ENCODE measurements at places on chromosomes 3 and 15. TPM values are rescaled to one million over a fixed set of nuclear protein-coding genes. Genes with fewer than 3 reads are reported as not detected.
A peak's percentile ranks its signal among the peaks of the same experiment; 100 is the strongest.

DNA sequence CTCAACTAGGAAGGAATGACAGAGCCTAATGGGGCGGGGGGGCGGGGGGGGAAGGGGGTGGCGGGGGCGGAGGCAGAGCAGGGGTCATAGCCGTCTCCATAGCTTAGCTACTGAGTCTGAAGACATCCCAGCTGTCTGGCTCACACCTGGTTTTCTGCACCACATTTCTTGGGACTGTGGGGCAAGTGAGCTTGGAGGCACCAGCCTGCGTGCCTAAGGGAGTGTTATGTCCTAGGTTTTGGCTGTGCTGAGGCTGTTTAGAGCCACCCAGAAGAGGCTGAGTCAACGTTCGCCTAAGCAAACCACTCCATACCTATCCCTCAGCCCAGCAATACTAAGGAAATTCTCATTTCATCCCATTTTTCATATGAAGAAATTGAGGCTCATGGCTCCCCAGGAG is 1.4 kb downstream of the IL17RD start:
- H3K4me3 ChIP-seq, result peak overlapping the region; percentile 90
- peaks cover 21% of the 10 kb centered on the region for H3K4me1 ChIP-seq

- H3K4me3 ChIP-seq, result no peak overlapping the region
- no peak for DNase-seq
- H3K36me3 ChIP-seq, result no peaks in the 10 kb centered on the region
- H3K4me1 ChIP-seq, result no peaks in the 10 kb centered on the region
- H3K27me3 ChIP-seq, result no peaks in the 10 kb centered on the region
Observed at GRCh38 chr3:128297401-128298138, 144.3 kb downstream of the EEFSEC start.

- H3K4me1 ChIP-seq, result no peaks in the 10 kb centered on the region
- no peak overlapping the region for H3K27ac ChIP-seq
- H3K4me3 ChIP-seq, result no peak overlapping the region
- no peaks in the 10 kb centered on the region for H3K27me3 ChIP-seq
Observed at GRCh38 chr3:152518346-152518745, 249.6 kb downstream of the MBNL1 start.

- no peak for DNase-seq
- H3K36me3 ChIP-seq, result no peaks in the 10 kb centered on the region
- H3K4me1 ChIP-seq, result no peaks in the 10 kb centered on the region
- no peaks in the 10 kb centered on the region for H3K27me3 ChIP-seq
- no peak overlapping the region for H3K4me3 ChIP-seq
Observed at GRCh38 chr3:52715714-52716305, 9.9 kb downstream of the SPCS1 start.

DNA sequence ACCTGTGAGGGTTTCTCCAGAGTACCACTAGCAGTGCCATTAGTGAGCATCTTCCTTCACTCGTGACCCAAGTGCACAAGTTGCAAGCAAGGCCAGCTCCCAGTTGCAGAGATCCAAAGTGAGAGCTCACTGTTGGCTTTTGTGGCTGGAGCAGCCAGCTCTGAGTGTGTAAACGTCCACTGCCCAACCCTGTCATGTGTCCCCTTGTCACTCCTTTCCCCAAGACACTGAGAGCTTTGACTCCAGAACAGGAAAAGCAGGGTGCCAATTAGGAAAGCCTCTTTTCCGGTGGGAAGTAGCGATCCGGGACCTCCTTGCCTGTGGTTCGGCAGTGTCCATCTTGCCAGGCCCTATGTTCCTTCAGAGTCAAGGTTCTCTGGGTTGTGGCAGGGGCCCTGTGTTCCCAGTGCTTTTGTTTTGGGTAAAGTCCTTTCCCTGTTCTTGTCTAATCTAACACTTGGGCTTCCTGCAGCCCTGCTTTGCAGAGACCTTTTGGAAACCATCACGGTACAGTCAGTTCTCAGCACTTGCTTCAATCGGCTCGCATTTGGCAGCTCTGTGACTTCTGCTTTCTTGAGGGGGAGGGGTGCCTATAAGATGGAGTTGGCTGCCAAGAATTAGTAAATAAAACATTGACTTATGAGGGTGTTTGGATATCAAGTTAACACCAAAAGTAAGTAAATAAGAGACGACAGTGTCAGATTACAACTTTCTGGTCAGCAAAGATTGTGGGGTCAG is 90.5 kb downstream of the DNASE1L3 start:
- H3K36me3 ChIP-seq, result no peaks in the 10 kb centered on the region
- H3K27me3 ChIP-seq, result no peaks in the 10 kb centered on the region
- peaks cover 14% of the 10 kb centered on the region for H3K4me1 ChIP-seq
- no peak overlapping the region for H3K4me3 ChIP-seq

DNA sequence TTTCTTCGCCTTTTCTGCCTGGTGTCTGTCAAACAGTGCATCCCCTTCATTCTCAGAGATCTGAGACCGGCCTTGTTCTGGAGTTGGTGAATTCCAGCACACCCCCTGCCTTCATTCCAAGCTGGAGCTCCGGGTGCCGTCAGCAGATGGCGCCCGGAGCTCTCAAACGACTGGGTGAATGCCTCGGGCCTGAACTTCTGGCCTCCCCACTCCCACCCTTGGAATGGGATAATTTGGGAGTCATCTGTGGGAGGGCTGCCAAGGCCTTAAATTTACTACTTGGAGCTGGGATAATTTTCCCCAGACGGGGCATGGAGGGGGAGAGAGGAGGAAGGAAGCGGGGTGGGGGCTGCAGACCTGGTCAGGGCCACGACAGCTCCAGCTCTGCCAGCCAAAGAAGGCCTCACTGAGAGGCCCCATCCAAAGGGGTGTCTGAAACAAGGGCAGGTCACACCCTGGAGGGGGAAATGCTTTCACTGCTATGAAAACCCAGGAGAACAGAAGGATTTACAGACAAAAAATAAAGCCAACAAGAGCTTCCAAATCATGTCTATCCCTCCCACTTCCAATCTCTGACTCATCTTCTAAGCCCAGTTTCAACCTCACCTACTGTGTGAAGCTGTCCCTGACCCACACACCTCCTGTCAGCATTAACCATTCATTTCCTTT is 187.9 kb downstream of the OPA1 start:
- no peaks in the 10 kb centered on the region for H3K4me1 ChIP-seq
- H3K27me3 ChIP-seq, result no peaks in the 10 kb centered on the region
- DNase-seq, result peak; percentile 83
- no peak overlapping the region for H3K4me3 ChIP-seq
- no peaks in the 10 kb centered on the region for H3K36me3 ChIP-seq

- no peak for DNase-seq
- H3K27ac ChIP-seq, result no peak overlapping the region
- no peaks in the 10 kb centered on the region for H3K36me3 ChIP-seq
- H3K27me3 ChIP-seq, result no peaks in the 10 kb centered on the region
Observed at GRCh38 chr15:57190208-57190607, 186.1 kb upstream of the CGNL1 start.

DNA sequence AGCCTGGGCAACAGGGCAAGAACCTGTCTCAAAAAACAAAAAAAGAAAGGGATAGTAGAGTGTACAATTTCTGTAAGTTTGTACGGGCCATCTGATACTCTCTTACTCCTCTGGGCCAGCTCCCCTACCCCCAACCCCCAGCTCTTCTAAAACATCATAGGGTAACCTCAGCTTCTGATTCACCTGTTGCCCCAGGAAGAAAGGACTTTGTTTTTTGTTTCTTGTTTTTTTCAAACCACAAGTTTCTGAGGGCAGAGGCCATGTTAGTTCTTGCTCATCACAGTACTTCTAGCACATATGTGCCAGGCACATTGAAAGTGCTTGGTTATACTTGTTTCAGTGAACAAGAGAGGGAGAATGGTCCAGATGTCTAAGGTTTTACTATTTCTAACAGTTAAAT is 20.2 kb downstream of the ATOSA start:
- no peaks in the 10 kb centered on the region for H3K27me3 ChIP-seq
- no peak overlapping the region for H3K4me3 ChIP-seq
- no peaks in the 10 kb centered on the region for H3K36me3 ChIP-seq
- no peak for DNase-seq
- H3K27ac ChIP-seq, result no peak overlapping the region

- no peaks in the 10 kb centered on the region for H3K4me1 ChIP-seq
- DNase-seq, result no peak
- no peak overlapping the region for H3K27ac ChIP-seq
- no peaks in the 10 kb centered on the region for H3K36me3 ChIP-seq
- H3K27me3 ChIP-seq, result no peaks in the 10 kb centered on the region
Observed at GRCh38 chr3:187822402-187822801, 77.1 kb upstream of the BCL6 start.

DNA sequence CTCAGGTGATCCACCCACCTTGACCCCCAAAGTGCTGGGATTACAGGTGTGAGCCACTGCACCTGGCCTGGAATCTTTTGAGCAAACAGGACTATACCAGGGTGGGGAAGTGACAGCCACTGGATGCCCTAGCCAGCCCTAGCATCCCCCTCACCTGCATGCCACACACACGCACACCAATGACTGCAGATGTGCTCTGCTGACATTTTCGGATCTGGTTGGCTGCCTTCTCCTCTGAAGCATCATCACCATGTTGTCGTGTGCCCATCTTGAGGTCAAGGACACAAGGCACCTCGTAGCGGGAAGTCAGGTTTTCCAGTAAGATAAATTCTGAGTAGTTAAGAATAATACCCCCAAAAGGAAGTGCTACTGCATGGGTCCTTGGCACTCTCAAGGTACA is 3.7 kb upstream of the NCKIPSD start:
- H3K27ac ChIP-seq, result no peak overlapping the region
- peaks cover 5% of the 10 kb centered on the region for H3K4me1 ChIP-seq

DNA sequence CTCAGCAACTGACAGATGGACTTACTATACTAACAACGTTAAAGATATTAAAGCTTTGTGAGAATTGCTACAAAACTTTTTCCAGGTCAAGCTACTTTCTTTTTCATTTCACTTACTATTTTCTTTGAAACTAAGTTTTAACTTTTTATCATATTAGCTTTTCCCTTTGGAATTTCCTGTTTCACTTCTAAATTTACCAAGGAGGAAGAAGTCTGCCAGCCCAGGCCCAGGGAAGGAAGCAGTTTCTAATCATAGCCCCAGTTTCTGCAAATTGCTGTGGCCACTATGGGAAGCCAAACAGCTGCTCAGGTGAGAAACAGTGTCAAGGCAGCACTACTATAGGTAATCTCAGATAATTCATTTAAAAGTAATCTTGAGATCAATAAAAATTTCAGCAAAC is 18.4 kb downstream of the CYFIP1 start:
- DNase-seq, result no peak
- H3K27me3 ChIP-seq, result no peaks in the 10 kb centered on the region
- H3K4me1 ChIP-seq, result peaks cover 11% of the 10 kb centered on the region
- no peaks in the 10 kb centered on the region for H3K36me3 ChIP-seq

GRCh38 chr15:31200735-31201151 is 99.2 kb upstream of the TRPM1 start:
- no peaks in the 10 kb centered on the region for H3K4me1 ChIP-seq
- no peaks in the 10 kb centered on the region for H3K27me3 ChIP-seq
- H3K27ac ChIP-seq, result no peak overlapping the region
- H3K4me3 ChIP-seq, result no peak overlapping the region

DNA sequence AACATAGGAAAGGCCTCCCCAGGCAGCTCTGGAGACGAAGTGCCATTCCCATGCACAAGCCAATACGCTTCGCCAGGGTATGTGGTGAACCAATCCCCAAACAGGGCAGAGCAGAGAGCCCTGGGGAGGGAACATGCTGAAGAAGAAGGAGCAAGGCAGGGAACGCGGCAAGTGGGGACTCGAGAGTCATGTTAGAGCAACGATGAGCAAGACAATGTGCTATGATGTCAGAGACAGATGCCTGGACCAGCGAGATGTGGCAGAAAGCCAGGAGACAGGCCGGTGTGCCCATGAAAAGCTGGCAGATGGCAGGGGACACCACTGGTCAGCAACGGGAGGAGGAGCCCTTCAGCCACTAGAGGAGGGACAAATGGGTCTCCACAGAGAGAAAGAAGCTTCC is 39.6 kb downstream of the NIPA2 start:
- H3K27me3 ChIP-seq, result no peaks in the 10 kb centered on the region
- H3K36me3 ChIP-seq, result no peaks in the 10 kb centered on the region
- no peak for DNase-seq
- no peak overlapping the region for H3K27ac ChIP-seq

DNA sequence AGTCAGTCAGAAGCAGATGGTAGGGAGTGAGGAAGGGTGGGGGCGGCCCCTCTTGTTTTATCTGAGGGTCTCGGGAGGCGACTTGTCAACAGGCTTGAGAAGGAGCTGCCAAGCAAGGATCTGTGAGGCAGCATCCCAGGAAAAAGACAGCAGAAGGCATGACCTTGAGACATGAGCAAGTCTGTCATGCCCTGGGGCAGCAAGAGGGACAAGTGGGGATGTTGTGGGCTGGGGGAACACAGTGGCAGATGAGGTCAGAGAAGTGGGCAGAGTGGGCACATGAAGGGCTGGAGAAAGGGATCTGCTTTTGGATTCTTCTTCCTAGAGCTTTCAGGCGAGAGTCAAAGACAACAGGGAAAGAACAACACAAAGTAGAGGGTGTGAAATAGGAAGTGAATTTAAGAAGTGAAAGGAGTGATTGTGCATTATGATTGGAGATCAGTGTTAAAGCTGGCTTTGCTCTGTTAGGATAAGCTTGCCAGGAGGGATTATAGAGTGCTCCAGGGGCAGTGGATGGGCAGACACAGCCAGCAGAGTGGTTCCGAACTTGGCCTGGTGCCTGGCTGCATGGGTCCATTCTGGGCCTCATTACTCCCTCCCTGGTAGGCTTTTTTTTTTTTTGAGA is 73.3 kb downstream of the USP13 start:
- H3K4me1 ChIP-seq, result no peaks in the 10 kb centered on the region
- no peak overlapping the region for H3K27ac ChIP-seq
- no peaks in the 10 kb centered on the region for H3K36me3 ChIP-seq

- H3K4me1 ChIP-seq, result no peaks in the 10 kb centered on the region
- no peak overlapping the region for H3K4me3 ChIP-seq
- no peak overlapping the region for H3K27ac ChIP-seq
Observed at GRCh38 chr15:65371976-65372786, 5.6 kb downstream of the IGDCC3 start.

GRCh38 chr15:90394748-90395442 is 6.9 kb downstream of the IQGAP1 start:
- H3K4me3 ChIP-seq, result no peak overlapping the region
- no peak overlapping the region for H3K27ac ChIP-seq
- H3K27me3 ChIP-seq, result no peaks in the 10 kb centered on the region
- no peak for DNase-seq
- no peaks in the 10 kb centered on the region for H3K36me3 ChIP-seq
- peaks cover 3% of the 10 kb centered on the region for H3K4me1 ChIP-seq

GRCh38 chr3:165513715-165514701 is 317.8 kb upstream of the SLITRK3 start:
- DNase-seq, result no peak
- no peak overlapping the region for H3K4me3 ChIP-seq
- no peak overlapping the region for H3K27ac ChIP-seq
- no peaks in the 10 kb centered on the region for H3K4me1 ChIP-seq
- H3K36me3 ChIP-seq, result no peaks in the 10 kb centered on the region

DNA sequence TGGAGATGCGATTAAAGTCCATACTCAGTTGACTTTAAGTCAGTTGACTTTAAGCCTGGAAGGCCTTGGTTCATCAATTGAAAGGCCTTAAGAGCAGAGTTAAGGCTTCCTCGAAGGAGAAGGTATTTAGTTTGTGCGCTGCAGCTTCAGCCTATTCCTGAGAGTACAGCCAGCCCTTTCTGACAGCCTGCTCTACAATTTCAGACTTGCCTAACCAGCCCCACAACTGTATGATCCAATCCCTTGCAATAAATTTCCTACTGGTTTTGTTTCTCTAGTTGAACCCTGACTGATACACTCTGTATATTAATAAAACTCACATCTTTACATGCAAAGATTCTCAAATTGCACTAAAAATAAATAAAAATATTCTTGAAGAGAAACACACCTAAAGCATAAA is 66.1 kb upstream of the RORA start:
- H3K4me3 ChIP-seq, result no peak overlapping the region
- no peaks in the 10 kb centered on the region for H3K27me3 ChIP-seq
- H3K27ac ChIP-seq, result no peak overlapping the region
- H3K36me3 ChIP-seq, result no peaks in the 10 kb centered on the region

The SMCO1 gene
- total RNA-seq, result not detected

The HHATL gene
- total RNA-seq, result 0.79 TPM

The KIF7 gene
- total RNA-seq, result 10.6 TPM

The CD96 gene
- 0.72 TPM for total RNA-seq

The SATB1 gene
- 18.9 TPM for total RNA-seq

The PP2D1 gene
- total RNA-seq, result not detected

The C2CD4A gene
- 0.13 TPM for total RNA-seq

All from ovary (tissue), 10 donors.